ENCODE measurements at places on chromosomes 5 and 9.

GRCh38 chr5:146334074-146334533 lies 4.5 kb upstream of the POU4F3 start:
- no peak for DNase-seq

DNA sequence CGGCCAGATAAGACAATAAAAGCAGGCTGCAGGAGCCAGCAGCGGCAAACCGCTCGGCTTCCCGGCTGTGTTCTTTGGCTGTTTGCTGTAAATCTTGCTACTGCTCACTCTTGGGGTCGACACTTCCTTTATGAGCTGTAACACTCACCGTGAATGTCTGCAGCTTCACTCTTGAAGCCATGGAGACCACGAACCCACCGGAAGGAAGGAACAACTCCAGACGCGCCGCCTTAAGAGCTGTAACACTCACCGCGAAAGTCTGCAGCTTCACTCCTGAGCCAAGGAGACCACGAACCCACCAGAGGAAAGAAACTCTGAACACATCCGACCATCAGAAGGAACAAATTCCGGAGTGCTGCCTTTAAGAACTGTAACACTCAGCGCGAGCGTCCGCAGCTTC lies 451.7 kb downstream of the AGTPBP1 start:
- DNase-seq, result no peak

GRCh38 chr9:5651246-5651645 lies 22.3 kb downstream of the RIC1 start:
- DNase-seq, result no peak

GRCh38 chr5:103436656-103437055 lies 125.9 kb downstream of the NUDT12 start:
- no peak for DNase-seq

DNA sequence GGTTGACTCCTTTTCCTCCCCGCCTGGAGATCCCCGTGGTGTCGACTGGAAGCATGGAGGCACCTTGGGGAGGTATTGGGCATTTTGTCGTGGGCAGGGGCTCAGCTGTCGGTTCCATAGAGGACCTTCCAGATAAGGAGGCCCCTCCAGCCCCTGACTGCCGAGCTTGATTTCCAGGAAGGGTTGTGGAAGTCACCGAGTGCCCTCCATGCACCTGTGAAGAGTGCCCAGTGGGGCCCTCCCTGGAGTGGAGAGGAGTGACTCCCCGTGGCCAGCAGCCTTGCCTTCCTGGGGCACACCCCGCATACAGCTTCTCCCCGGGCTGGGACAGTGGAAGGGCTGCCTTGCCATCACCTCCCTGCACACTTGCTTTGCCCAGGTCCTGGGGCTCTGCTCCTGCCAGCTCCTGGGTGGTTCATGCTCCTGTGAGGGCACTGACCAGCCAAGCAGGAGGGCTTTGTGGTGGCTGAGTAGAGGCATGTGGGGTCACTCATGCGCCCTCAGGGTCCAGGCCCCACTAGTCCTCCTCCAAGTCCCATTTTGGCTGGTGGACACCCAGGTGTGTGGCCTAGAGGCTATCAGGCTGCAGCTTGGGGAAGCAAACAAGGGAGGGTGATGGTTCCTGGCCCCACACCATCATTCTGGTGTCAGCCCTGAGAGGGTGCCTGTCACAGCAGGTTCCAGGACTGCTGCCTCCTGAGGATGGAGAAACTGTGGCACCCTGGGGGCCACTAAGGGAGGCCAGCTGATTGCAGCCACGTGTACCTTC lies 133.0 kb downstream of the WNK2 start:
- DNase-seq, result no peak

DNA sequence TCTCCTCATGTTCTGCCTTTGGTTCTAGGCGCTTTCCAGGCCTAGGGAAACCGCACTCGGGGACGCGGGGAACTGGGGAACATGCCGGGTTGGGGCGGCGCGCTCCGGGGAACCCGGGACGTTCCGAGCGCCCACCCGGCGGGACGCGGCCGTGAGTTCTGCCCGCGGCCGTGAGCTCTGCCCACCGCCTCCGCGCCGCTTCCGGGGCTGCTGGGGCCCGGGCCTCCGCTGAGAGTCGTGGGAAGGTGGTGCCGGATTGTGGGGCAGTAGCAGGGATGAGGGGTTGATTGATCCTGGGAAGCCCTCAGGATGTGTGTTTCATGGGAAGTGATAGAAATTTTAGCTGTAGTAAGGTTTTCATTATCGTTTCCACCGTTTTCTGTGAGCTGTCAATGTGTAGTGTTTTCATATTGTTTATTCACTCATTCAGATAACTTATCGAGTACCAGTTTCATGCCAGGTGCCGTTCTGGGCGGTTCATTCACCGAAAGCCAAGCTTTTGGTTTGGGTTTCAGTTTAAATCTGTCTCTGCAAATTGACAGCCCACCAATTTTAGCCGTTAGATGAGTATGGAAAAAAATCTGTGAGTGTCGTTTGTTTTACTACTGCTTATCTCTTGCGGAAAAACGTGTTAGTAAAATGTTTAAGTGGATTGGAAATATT lies 657 bp downstream of the MTRR start:
- no peak for DNase-seq

All from NCI-H446 treated with DMSO at 0.1 percent for 48 hours (cell line).